ENCODE measurements at places on chromosomes 4 and X. TPM values are rescaled to one million over a fixed set of nuclear protein-coding genes. Genes with fewer than 3 reads are reported as not detected.

TKTL2 gene
- total RNA-seq = not detected

GRCh38 chr4:138938366-138938690 is 77.3 kb upstream of the NOCT start:
- DNase-seq = no peak

GRCh38 chrX:150813922-150814321 is 84.5 kb downstream of the CD99L2 start:
- no peak for DNase-seq

DNA sequence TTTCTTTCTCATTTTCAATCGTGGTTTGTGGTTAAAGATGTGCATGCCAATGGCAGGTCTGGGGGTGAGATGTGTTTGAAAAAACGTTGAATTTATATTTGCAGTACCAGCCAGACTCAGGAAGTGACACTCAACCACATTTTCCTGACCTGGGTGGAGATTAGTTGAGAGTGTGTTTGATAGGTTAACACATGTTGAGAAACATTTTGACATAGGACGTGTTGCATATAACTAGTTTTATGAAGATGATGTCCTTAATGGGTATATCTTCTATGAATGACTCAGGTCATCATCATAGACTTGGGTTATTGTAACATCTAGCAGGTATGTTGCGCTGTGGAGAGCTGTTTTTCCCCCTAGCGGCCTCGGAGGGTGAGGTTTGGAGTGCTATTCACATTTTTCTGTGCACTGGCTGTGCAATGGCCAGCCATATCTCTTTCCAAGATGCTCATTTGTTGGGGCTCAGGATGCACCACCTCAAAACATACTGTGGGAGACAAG is 21.7 kb upstream of the CD38 start:
- no peak for DNase-seq

- no peak for DNase-seq
These were observed 19.6 kb downstream of the ZNF330 start for GRCh38 chr4:141240259-141240658.

- DNase-seq = no peak
These were observed 67.3 kb upstream of the VBP1 start for GRCh38 chrX:155148724-155149537.

- no peak for DNase-seq
These were observed 8.3 kb upstream of the SLC10A6 start for GRCh38 chr4:86857341-86858052.

GRCh38 chr4:186942758-186943377 is 219.2 kb upstream of the FAT1 start:
- DNase-seq = peak; percentile 35

All from left ventricle myocardium superior (tissue), 1 donor.